CD14-positive monocyte (primary cell): ENCODE measurements at places on chromosomes 3 and 15.

- peak; percentile 81 for DNase-seq
These were observed at the start of gene TMEM41A for GRCh38 chr3:185498503-185499396. Gene TMEM41A (minus strand): TSS chr3:185499035. CDS start chr3:185498961, 74 bp downstream.

DNA sequence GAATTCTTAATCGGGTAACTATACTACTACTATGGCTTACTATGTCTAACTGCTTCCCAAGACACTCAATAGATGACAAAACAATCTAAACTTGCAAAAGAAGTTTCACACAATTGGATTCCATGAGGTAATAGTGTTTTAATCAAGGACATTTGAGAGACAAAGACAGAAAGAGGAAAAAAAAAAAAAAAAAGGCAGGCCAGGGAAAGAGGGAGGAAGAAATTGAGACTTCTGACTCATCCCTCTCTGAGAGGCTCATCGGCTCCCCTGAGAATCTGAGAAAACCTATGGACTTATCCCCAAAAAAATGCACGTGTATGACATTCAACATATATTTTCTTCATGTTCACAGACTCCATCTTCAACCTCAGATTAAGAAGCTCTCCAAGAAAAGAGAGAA is 61.0 kb downstream of the SCAPER start:
- DNase-seq = no peak

GRCh38 chr3:114902691-114903101 is 244.4 kb downstream of the ZBTB20 start:
- DNase-seq = no peak

DNA sequence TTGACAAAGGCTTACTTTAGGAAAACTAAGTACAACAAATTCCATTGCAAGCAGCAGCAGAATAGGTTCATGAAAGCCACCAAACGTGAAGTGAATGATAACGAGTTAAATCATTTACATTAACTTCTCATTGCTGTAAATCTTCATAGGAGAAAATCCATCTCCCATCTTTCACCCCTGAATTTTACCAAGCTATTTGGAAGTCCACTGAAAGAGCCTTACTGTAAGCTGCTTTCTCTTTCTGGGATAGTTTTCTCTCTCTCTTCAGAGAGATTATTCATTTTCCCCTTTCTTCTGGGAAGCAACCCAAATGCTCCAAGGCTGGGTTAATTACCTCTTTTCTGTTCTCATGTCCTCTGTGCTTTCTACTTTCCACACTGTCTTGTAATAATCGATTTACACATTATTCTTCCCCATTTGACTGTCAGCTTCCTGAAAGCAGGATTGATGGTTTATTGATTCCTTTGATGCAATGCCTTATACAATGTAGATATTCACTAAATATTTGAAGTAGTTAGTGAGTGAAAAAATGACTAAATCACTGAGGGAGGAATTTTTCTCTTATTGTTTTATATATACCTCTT is 914.3 kb upstream of the ARPP21 start:
- no peak for DNase-seq

DNA sequence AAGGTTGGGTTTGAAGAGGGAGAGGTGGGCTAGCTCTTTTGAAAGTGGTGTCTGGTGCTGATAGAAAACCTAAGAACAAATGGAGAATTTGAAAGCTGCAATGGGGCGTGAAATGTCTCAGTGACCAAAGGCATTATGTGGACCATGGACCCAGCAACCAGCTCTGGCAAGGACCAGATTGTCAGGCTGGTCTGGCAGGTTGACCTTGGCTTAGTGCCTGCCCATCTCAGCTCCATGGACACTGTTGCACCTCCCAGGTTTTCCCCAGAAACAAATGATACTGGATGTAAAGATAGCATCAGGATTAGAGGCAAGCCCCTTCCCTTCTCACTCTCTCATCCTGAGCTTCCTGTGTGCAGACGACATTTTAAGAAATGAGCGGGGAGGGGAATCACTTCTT is 302.9 kb upstream of the LRRFIP2 start:
- DNase-seq = no peak

- DNase-seq = no peak
These were observed 148.8 kb upstream of the TBL1XR1 start for GRCh38 chr3:177345973-177346503.

DNA sequence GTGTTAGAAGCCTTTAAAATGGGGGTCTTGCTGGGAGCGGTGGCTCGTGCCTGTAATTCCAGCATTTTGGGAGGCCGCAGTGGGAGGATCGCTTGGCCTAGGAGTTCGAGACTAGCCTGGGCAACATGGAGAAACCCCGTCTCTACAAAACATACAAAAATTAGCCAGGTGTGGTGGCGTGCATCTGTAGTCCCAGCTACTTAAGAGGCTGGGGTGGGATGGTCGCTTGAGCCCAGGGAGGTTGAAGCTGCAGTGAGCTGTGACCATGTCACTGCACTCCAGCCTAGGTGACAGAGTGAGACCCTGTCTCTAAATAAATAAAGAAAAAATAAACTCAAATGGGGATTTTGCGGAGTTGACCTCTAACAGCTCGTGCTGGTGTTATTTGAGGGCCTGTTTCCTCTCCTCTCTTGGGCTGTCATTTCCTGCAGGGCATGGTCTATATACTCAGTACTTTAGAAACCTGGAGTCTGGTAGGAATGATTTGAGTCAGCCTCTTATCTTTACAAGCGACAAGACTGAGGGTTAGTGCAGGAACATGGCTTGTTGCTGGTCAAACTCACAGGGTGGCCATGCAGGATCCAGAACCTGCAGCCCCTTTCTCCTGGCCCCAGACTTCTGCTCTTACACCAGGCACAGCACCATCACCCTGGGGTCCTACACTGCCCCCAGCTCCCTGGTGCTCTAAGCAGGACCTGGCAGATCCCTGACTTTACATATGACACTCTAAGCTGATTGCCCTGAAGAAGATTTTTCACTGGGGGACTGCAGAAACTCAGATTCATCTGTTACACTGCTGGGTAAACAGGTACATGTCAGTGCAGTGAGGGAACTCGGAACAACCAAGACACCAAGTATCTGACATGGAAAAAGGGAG is 15.1 kb downstream of the EHD4 start:
- DNase-seq = no peak

DNA sequence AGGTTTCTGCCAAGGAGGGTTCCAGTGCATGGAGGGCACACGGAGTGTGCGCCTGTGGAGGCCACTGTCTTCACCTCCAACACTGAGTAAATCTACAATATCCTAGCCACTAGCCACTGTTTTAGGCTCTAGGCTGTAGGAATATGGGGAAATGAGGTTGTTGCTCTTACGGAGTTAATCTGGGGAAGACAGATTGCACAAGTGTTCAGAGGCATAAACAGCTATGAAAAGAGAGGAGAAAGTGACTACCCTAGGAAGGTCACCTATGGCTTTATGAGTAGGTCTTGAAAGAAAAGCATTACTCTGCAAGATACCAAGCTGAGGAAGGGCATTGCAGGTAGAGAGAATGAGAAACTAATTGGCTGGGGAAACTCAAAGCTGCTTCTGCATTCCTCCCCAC is 85.7 kb downstream of the CYP19A1 start:
- no peak for DNase-seq

DNA sequence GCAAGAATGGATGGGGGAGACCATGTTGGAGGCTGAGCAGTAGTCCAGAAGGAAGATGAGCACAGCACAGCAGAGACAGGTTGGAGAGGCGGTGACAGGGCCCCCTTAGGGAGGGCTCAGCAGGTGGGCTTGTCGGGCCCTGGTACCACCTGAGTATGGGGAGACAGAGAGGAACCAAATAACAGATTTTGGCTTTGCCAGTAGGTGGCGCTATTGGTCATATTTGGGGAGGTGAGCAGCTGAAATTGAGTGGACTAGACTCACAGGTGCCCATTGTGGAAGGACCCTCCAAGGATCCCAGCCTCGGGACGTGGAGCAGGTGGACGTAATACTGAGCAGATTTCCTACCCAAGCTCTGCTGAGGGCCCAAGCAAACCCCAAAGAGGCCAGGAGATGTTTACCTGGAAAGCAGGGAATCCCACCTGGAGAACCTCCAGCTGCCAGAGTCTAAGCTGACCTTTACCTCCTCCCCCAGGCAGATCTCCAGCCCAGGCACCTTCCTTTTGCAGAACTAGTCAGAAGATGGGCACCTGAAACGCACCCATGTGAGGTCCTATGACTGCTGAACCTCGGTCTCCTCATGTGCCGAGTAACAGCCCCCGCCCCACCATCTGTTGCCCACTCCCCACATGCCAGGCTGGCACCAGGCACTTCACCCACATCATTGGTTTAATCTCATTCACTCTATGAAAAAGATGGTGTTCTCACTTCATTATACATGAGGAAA is 24.6 kb upstream of the CORO2B start:
- DNase-seq = peak; percentile 47

DNA sequence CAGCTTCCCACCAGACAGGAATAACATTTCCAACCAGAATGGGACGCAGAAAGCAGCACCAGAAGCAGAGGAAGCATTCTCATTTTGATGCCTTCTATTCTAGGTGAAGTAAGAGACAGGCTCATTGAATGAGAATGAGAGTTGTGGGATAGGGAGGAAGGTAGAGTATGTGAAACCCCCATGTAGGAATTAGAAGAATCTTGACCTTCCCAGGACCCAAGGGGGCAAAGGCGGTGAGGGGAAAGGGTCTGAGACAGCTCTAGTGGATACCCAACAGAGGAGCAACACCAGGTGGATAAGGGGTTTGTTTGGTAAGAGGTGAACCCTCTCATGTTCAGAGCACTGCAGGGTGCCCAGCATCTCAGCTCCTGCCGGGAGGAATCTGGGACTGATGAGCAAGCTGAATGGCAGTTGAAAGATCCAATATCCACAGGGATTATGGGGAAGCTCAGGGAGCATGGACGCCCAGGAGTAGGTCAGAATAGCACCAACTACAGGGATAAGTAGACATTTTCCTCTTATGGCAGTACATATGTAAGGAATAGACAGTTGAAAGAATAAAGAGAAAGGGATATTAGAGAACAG is 77.0 kb downstream of the PLCL2 start:
- no peak for DNase-seq

- DNase-seq = no peak
These were observed 40.2 kb upstream of the MAPKBP1 start for GRCh38 chr15:41734079-41734478.

DNA sequence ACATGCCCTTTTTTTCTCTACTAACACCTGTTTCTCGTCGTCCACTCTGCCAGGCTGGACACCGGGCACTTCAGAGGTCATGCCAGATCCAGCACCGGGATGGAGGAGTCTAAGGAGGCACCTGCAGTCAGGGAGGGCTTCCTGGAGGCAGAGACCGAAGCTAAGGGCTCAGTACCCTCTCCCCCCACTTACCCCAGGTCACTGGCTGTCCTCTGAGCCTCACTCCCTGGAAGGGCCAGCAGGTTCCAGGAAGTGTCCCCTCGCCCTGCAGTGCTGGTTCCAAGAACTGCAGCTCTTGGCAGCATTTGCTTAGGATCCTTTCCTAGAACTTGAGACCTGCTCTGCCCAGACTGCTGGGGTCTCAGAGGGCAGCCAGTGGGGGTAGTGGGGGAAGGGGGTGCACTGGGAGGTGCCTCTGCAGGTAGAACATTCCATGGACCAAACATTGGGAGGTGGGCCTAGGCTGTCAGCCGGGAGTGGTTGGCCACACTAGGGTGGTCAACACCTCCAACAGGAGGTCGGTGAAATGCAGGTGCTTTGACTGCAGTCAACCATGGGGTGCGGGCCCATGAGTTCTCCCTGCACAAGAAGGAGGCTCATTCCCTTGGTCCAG is 11.3 kb downstream of the CISH start:
- no peak for DNase-seq

DNA sequence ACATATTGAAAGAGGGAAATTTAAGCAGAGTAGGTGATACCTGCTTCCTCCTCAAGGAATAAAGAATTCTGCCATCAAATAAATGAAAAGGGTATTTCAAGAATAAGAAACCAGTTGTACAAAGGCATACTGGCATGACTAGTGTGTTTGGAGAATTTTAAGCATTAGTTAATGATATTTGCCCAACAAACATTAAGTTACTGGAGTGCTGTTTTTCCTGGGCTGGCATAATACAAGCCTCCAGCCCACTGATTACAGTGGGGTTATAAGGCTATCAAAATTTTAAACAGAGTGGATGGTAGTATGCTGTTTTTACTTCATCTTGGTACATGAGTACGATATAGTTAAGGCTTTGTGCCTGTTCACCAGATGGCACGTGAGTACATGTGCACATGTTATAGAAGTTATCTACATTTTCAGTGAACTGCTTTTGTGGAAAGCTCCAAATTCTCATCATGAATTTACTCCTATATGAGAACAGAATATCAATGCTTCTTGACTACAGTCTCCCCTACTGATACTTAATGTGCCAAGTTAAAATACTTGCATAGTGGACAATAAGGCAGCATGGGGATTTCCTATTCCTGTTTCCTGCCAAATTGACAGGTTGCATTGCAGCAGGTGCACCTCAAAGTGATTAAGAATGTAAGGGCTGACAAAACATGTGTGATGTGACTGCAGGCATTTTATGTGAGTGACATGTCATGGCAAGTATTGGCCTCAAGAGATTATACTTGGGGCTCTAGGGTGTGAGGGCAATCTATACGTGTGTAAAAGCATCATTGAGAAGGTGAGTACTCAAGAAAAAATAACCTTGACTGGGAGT is 14.9 kb downstream of the NAALADL2 start:
- no peak for DNase-seq

DNA sequence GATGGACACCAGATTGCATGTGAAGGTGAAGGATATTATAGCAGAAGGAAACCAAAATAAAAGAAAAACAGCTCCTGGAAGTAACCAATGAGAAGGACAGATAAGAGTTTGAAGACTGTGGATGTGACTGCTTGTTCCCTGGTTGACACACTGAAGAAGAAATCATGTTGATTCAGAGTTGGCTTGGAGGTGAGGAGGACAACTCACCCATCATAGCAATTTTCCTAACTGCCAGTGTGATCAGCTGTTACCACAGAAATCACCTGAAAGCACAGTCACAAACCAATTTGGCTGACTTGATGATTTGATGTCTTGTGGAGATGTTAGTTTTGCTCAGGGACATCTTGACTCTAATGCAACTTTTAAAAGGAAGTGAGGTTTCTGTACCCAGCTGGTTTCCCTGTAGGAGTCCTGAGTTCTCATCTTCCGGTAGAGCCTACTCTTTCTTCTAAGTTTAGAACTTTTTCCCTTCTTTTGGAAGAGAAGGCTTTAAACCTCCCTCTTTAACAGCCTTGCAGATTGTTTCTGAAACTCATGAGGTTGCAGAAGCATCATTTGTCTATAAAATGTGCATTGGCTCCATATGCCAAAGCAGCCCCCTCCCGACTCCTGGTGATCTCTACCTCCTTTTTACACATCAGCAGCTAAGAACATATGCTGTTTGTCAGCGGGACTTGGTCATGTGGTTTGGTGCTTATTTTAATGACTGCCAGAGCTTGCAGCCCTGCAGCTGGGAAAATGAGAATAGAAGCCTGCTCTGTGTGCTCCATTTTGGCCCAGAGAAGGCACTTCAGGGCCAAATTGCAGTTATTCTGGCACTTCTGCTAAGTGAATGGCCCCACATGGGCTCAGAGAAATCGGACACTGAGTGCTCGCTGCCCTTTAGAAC is 10.3 kb downstream of the ATG7 start:
- peak; percentile 62 for DNase-seq

DNA sequence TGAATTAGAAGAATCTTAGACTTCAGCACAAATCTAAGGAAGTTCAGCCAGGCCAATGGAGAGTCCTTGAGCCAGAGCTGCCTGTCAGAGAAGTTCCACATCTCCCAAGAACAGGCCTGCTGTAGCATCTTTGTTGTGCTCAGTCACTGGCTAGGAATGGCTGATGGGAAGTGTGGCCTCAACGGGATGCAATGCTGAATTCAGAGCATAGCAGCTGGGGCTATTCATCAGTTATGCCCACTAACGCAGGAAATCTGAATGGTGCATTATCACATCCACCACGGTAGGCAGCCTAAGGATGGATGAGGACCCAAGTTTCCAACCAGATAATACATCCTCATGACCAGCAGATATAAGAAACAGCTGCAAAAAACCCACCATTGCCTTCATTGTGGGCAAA is 3.2 kb upstream of the EIF1B start:
- DNase-seq = no peak
